ENCODE measurements at places on chromosomes 5 and 9. TPM values are rescaled to one million over a fixed set of nuclear protein-coding genes. Genes with fewer than 3 reads are reported as not detected.

GRCh38 chr9:2276296-2276695 lies 261.1 kb downstream of the SMARCA2 start:
- DNase-seq: no peak

- DNase-seq: peak; percentile 96
Measured at GRCh38 chr9:123642291-123643278, 286.6 kb downstream of the CRB2 start.

GRCh38 chr5:40627706-40628105 lies 52.0 kb upstream of the PTGER4 start:
- no peak for DNase-seq

DNA sequence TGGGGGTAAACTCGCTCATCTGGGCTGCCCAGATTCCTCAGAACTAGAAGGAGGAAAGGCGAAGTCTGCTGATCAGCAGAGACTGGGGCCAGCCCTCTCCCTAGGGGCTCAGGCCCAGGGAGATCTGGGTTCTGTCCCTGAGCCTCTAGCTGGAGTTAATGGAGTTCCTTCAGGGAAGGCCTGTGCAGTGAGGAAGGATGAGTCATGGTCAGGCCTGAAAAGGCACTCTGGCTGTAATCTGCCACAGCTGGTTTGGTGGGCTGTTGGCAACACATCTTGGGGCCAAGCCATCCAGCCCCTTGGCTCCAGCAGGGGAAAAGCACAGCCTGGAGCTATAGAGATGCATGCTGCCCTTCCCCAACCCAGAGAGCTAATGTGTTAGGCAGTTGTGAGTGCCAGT lies 459.6 kb downstream of the PRELID2 start:
- DNase-seq: no peak

TAF11L5 gene
- not detected for total RNA-seq

RACK1 gene
- 2,994 TPM for total RNA-seq

BTNL8 gene
- total RNA-seq: 1.5 TPM
